Bronchial epithelial cell (primary cell): ENCODE measurements at places on chromosomes 3 and 15.

DNA sequence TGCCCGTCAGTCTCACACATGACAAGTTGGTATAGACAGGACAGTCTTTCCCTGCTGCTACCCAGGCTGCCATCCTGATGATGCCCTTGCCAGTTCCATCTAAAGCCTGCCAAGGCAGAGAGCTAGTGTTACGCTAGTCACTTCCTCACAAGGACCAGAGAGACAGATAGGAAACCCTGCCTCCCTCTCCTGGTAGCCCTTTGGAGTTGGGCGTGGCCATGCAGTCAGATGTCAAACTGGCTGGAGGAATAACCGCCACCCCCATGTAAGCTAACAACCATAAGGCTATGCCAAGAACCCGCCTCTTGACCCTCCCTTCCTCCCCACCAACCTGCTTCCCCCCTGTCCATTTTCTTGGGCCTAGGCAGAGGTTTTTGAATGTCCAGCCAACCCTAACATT is 2.8 kb downstream of the TMEM115 start:
- DNase-seq = peak; percentile 44

GRCh38 chr3:67018105-67018788 is 20.1 kb downstream of the KBTBD8 start:
- peak; percentile 43 for DNase-seq

DNA sequence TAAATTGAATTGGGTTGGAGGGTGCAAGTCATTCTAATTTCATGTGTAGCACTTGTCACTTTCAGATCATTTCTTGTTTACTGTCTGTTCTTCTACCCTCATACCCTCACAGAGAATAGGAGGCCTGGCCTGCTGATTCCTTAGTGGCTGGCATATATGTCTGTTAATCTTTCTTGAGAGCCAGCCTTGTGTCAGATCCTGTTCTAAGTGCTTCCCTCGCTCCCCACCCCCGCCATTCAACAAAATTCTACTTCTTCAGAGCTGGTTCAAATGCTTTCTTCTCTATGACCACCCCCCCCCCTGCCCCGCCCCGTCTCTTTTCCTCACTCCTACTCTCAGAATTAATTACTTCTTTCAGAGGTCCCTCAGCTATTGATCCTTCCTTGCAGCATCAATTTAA is 1.5 kb upstream of the U2SURP start:
- no peak for DNase-seq

DNA sequence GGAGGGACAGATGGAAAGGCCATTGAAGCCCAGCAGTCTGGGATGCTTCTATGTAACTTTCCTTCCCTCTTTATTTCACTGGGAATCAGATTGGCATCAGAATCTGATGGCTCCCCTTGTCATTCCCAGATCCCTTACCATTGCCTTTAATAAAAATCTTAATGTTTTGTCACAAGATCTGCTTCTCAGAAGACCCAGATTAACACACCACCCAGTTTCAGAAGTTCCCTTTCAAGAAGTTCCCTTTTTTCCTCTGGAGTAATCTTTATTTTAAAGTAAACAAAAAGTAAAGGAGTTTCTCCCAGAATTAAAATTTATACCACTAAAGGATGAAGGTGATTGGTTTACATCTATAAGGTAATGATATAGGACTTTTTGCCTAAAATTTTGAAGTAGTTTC is 76.4 kb downstream of the UBR1 start:
- no peak for DNase-seq

DNA sequence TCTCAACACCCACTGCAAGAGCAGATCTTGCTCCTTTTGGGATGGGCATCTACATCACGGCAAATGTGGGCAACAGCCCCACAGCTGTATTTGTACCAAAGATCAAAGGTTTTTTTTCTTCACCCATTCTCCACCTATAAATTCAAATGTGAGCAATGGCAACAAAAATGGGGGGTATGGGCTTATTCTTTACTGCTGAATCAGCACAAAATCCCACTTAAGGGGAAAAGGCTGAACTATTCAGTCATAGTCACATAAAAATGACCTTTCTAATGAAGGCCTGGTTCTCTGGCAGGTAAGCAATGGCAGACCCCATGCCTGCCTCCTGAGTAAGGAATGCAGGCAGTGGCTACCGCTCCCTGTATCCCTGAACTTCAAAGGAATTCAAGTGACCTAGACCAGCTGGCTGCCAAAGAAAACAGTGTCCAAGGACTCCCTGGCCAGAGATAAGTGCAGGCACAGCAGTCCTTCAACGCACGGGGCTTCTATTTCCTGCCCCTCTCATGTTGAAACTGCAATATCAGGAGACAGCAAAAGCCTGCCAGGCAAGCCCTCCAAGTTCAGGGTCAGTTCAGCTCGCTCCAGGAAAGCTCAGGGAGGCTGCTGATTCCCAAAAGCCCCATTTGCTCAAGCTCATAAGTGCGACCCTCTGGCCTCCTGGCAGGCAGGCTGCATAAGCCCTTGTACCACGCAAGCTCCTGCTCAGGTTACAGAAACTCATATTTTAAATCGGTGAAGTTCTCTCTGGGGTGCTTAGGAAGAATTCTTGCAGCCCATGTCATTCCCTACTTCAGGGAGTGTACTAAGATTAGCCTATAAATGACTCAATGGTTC is 134.1 kb downstream of the PDZRN3 start:
- DNase-seq = no peak

DNA sequence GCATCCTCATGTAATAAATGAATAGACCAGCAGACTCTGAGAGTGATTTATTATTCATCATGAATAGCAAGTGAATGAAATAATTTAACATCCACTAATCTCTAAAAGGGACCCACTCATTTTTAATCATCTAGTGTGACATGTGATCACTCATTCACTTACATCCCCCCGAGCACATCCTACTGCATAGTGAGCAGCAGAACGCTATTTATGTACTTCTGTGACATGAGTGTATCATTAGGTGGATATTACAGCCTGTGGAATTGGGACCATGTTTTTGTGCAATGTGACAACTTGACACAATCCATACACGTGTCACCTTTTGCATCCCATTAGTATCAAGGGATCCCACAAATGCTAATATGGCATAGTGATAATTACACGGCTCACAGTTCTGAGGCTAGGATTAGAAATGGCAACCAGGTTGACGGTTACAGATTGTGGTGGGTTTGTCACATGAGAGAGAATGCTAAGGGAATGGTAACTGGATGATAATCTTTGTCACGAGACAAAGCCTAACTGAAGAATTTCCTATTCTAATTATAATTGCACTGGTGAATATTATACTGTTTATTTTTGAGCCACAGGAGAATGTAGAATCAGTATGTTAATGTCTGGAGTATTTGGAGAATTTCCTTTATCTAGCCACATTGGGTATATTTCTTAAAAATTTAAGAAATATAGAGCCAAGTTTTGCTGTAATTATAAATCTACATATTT is 595.2 kb upstream of the TBL1XR1 start:
- DNase-seq = no peak

GRCh38 chr3:83770664-83771402 is 1188.0 kb upstream of the CADM2 start:
- DNase-seq = no peak

DNA sequence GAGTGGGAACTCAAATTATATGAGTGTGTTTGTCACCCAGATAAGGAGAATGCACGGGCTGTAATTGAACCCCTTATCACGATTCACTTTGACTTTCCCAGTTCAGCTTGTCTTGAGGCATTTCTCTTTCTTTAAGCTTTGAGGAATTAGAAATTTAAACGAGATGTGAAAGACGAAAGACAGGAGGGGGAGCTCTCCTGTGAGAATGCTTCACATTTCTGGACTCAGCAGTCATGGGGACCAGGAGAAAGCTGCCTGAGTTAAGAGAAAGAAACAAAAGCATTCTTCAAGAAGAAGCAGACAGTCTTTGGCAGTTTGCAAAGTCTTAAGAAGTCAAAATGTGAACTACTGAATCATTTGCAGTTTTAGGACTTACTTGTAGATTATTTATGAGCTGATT is 205.6 kb downstream of the NECTIN3 start:
- peak; percentile 21 for DNase-seq

DNA sequence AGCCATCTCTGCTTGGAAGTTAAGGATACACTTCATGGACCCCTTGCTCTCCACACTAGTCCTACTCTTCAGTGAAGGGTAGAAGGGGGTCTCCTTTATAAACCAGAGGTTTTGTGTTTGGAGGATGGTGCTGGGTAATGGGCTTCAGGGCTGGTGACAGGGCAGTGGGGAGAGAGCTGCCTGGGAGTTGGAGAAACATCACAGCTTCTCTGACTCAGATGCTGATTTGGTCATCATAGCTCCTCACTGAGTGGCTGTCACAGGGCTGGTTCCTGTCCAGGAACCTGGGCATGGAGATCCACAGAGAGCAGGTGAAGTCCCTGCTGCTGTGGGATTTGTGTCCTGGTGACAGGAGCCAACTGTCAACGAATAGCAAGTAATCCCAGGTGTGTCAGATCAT is 333.9 kb upstream of the ATP10A start:
- no peak for DNase-seq

DNA sequence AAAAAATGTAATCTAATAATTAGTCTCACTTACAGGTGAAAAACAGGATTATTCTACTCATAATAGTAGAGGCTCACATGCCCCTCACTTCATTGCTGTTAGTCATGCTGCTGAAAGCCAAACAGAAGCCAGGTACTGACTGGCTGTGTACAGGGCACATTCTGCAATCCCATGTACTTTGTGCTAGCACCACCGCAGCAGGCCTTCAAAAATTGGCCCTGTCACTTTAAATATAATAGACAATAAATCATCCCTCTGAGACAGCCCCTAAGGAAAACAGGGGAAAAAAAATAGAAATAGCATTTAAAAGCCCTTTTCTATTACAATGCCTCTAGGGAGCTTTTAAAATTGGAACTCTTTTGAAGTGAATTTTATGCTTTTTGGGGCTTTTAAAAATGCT is 723.8 kb downstream of the TUSC7 start:
- DNase-seq = no peak

DNA sequence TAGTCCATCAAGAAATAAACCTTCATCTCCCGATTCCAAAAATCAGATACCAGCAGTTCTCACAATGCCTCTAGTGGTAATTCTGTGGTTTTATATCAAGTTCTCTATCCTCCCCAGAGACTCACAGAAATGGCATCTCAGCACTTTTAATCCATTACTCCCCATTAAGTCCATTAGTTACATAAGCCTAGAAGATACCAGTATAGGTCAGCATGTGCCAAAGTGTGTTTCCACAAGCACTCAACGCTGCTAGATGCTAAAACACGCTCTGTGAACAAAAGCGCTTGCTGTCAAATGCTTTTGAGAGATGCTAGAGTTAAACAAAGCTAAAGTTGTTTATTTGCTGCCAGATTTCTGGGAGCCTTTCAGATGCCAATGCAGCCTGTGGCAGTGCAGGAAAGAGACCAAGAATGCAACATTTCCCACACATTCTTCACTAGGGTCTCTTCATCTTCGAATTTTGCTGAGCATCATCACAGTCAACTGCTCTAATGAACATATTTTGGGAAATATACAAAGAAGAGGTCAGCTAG is 918.8 kb upstream of the CFAP20DC start:
- no peak for DNase-seq

DNA sequence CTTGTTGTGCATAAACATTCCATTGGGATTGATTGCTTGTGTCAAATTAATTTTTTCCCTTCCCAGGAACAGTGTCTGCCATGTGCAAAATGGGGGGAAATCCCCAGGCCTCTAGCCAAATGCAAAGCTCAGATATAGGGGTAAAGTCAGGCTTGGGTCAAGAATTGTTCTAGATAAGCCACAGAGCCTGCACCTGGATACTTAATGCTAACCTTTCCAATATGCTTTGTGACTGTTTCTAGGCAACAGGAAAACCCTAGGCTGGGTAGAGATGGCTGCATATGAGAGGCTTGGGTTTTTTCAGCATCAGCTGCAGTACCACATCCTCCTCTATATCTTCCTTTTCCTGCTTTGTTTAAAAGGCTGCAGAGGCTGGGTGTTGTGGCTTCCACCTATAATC is 61.9 kb upstream of the ROPN1 start:
- no peak for DNase-seq

GRCh38 chr3:143283432-143284128 is 164.0 kb downstream of the CHST2 start:
- peak; percentile 67 for DNase-seq

DNA sequence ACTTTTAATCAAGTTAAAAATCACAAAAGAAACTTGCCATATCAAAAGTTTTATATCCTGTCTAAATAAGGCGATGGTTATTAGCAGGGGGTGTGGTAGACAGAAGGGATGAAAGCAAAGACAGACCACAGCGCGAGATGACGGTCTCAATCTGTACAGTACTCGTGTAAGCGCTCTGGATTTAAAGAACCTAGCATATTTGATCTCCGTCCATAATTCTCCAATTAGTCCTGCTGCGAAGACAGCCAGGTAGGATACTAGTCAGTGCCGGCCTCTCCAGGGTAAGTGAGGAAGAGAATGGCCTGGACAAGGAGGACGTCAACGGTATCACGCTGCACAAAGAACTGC is 701 bp downstream of the SGO1 start:
- DNase-seq = peak; percentile 22

DNA sequence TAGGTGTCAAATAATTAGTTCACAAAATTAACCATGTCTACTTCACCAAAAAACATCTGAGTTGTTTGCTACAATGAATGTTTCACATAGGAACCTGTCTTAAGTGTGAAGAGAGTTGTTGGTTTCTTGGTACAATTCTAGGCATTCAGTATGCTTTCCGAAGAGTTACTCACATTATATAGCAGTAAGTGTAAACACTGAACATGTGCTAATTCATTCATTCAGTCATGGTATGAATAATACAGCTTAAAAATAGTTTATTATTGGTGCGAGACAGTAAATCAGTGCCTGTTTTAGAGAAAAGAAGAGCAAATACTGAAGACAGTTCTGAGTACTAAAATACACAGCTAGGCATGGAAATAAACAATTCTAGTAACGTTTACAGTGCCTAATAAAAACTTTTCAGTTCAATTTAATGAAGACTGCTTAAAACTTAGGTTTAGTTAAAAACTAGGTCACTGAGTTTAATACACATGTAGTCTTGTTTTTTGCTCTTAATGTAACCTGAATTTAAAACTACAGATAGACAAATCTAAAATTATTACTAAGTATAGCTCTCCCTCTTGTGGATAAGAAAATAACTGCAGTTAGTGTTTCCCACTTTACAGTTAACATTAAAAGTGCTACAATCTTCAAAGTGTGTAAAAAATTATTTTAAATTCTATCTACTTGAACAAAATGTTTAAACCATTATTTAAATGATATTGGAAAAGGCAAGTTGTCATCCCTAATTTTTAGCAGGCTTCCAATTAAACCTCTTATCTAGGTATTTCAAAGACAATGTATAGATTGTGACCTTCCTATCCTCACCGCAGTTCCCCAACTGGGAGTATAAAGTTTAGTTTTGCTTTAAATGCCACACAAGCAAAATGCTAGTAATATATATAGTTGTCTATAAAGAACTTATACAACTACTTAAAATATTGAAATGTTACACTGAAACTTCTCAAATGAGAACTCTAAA is 20.1 kb upstream of the ZCWPW2 start:
- DNase-seq = peak; percentile 25

DNA sequence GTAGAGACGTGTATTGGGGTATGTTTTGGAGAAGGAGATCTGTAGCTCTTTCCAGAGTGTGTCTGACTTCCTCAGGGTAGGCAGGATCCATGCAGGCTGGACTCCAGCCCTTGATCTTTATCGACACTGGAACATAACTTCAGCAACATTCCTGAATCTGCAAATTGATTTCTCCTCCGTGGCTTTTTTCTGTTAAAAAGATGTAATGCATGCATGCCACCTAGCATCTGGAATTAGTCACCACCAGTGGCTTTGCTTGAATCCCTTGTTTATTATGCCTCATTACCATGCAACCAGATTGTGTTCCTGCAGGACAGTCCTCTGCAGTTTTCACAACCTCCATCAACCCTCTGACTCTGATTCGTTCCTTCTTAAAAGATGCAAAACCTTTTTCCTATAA is 86.1 kb downstream of the CCNL1 start:
- peak; percentile 31 for DNase-seq

- DNase-seq = no peak
Observed at GRCh38 chr15:36252146-36252711, 327.2 kb upstream of the CDIN1 start.
